ENCODE measurements at places on chromosomes 5 and 9. TPM values are rescaled to one million over a fixed set of nuclear protein-coding genes. Genes with fewer than 3 reads are reported as not detected.
A peak's percentile ranks its signal among the peaks of the same experiment; 100 is the strongest.

DNA sequence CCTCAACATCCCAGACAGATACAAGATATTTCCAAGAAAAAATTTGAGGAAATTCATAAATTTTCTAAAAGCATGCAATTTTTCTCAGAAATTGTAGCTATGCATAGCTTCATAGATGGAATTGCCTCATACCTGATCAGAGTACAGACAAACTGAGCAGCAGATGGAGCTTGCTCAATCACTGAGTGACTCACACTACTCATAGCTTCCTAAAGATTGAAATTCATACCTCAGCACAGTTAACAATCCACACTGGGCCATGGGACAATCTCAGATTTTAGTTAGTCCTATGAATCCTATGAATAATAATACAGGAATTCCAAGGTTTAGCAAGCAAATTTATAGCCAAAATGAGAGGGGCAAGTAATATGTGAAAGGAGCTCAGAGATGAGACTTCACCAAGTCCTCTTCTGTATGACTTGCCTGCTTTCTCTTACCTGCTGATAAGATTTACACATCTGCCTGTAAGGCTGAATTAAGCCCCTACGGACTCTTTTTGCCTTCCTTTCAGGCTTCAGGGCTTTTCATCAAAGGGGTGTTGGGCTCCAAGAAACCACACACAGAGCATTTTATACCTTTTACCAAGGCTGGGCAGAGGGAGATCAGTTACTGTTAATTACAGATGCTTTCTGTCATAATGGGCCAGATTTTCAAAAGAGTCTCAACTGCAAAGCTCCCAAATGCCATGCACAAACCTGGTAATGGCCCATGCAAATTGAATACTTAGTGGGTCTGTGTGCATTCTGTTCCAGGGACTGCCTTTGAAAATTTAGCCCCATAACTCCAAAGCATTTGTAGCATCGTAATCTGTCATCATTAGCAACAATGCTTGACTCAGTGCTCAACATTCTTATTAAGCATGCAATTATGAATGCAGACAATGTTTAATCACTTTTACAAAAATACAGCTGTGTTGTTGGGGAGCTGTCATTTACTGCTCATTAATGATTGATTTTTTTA is 439.3 kb downstream of the DTWD2 start:
- peak overlapping the region; percentile 31 for H3K27ac ChIP-seq
- H3K27me3 ChIP-seq: no peaks in the 10 kb centered on the region
- DNase-seq: peak; percentile 89
- no peak overlapping the region for H3K4me3 ChIP-seq
- H3K4me1 ChIP-seq: peaks cover 45% of the 10 kb centered on the region
- no peaks in the 10 kb centered on the region for H3K36me3 ChIP-seq

ANKRD18B gene
- 0.74 TPM for polyA plus RNA-seq

DNA sequence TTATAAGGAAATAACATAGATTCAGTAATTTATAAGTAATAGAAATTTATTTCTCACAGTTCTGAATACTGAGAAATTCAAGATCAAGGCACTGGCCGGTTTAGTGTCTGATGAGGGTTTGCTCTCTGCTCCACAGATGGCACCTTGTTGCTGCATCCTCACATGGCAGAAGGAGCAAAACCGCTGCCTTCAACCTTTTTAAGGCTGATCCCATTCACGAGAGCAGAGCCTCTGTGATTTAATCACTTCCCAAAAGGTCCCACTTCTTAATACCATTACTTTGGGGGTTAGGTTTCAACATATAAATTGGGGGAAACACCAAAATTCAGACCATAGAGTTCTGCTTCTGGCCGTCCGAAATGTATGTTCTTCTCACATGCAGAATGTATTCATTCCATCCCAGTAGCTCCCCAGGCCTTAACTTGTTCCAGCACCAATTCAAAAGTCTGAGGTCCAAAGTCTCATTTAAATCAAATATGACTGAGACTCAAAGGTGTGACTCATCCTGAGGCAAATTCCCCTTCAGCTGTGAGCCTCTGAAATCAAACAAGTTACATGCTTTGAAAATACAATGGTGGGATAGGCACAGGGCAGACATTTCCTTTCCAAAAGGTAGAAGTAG is 30.6 kb downstream of the BAAT start:
- no peak overlapping the region for H3K27ac ChIP-seq
- H3K4me3 ChIP-seq: no peak overlapping the region
- DNase-seq: peak; percentile 8
- no peaks in the 10 kb centered on the region for H3K27me3 ChIP-seq
- H3K4me1 ChIP-seq: no peaks in the 10 kb centered on the region

GRCh38 chr9:94081435-94081834 is 2.8 kb upstream of the PTPDC1 start:
- H3K27ac ChIP-seq: no peak overlapping the region
- no peaks in the 10 kb centered on the region for H3K27me3 ChIP-seq
- no peak for DNase-seq
- no peaks in the 10 kb centered on the region for H3K36me3 ChIP-seq

MLANA gene
- polyA plus RNA-seq: 0.24 TPM

PCDHGA1 gene
- polyA plus RNA-seq: 0.63 TPM

DNA sequence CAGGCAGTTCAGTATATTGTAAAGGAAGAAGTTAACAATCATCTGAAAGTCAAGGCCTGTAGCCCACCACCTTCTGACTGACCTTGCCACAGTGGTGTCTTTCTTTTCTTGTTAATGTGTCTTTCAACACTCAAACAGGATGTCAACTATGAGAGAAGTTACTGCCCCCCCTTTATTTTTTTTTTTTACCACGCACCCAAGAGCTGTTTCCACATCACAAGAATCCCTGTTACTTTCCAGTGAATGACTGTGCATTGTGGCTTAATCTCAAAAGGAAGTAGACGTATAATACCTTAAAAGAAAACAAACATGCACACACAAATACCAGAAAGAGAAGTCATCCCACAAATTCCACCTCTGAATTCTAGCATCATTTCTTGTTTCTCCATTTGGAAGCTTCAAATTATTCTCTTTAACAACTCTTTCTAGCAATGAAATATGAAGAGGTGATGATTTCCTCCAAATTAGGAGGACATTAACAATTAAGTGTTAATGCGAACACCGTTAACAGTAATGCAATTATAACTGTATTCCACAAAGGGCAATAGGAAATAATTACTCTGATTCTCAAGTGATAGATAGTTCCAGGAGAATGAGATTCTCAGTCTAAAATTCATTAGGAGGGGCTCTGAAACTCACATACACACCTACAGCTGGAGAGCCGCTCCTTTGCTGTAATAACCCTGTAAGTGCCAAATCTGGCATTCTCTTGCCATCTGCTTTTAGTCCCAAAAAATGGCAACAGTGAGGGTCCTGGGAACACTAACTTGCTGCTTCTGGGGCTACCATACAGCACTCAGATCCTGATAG is 201.0 kb downstream of the EFNA5 start:
- no peaks in the 10 kb centered on the region for H3K36me3 ChIP-seq
- peaks cover 26% of the 10 kb centered on the region for H3K27me3 ChIP-seq
- peak; percentile 70 for DNase-seq
- no peak overlapping the region for H3K27ac ChIP-seq
- no peak overlapping the region for H3K4me3 ChIP-seq
- H3K4me1 ChIP-seq: peaks cover 11% of the 10 kb centered on the region

AMBP gene
- polyA plus RNA-seq: not detected

Data from GM23248 (cell line).